ENCODE measurements at places on chromosomes 16 and 17. TPM values are rescaled to one million over a fixed set of nuclear protein-coding genes. Genes with fewer than 3 reads are reported as not detected.

GRCh38 chr16:50539822-50540710, 8.1 kb upstream of the NKD1 start:
- H3K27me3 ChIP-seq = peaks cover 61% of the 10 kb centered on the region
- no peak overlapping the region for H3K27ac ChIP-seq
- no peak overlapping the region for H3K4me3 ChIP-seq
- no peak for DNase-seq
- no peaks in the 10 kb centered on the region for H3K36me3 ChIP-seq

- H3K36me3 ChIP-seq = no peaks in the 10 kb centered on the region
- DNase-seq = no peak
- H3K4me3 ChIP-seq = no peak overlapping the region
- peaks cover 13% of the 10 kb centered on the region for H3K27me3 ChIP-seq
- no peak overlapping the region for H3K27ac ChIP-seq
- no peaks in the 10 kb centered on the region for H3K4me1 ChIP-seq
These were observed 70.5 kb upstream of the CDH5 start for GRCh38 chr16:66295761-66296546.

GRCh38 chr16:81210807-81211206, 27.7 kb upstream of the BCO1 start:
- H3K27me3 ChIP-seq = peaks cover 24% of the 10 kb centered on the region
- H3K27ac ChIP-seq = no peak overlapping the region
- DNase-seq = no peak
- H3K4me1 ChIP-seq = no peaks in the 10 kb centered on the region
- H3K36me3 ChIP-seq = no peaks in the 10 kb centered on the region

DNA sequence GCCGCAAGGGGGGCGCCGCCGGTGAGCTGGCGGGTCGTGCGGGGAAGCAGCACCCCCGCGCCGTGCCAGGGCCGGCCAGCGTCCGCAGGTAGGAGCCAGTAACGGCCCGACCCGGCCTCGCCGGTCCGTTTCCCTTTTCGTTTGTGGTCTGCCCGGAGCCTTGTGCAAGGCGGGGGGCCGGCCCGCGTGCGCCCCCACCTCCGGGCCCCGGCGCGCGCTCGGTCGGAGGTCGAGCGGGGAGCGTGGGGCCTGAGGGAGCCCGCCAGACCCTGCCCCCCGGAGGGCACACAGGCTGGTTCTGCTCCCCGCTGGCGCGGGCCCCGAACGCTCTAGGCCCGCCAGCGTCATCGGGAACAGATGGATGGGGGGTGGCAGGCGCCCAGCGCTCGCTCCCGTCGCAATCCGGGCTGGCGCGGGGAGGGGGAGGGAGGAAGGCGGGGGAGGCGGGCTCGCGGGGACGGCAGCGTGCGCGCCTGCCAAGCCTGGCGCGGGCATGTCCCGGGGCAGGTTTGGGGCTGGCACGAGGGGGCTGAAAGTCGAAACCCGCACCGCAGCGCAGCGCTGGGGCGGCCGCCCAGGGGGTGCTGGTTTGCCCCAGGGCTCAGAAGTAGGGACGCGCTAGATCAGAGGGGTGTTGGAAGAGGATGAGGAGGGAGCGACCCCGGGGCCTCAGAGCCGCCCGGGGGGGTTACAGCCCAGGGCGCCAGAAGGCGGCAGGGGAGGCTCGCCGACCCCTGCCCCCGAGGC, 1.5 kb upstream of the GSE1 start:
- H3K36me3 ChIP-seq = no peaks in the 10 kb centered on the region
- H3K4me1 ChIP-seq = peaks cover 22% of the 10 kb centered on the region
- H3K27ac ChIP-seq = peak overlapping the region; percentile 81
- no peak for DNase-seq

GRCh38 chr17:82006468-82007227, 16.0 kb downstream of the CENPX start:
- no peak overlapping the region for H3K27ac ChIP-seq
- no peak for DNase-seq
- no peaks in the 10 kb centered on the region for H3K27me3 ChIP-seq
- no peak overlapping the region for H3K4me3 ChIP-seq
- H3K4me1 ChIP-seq = peaks cover 18% of the 10 kb centered on the region
- H3K36me3 ChIP-seq = no peaks in the 10 kb centered on the region

GRCh38 chr16:17365211-17365541, 105.6 kb downstream of the XYLT1 start:
- no peak for DNase-seq
- H3K27ac ChIP-seq = peak overlapping the region; percentile 55
- no peaks in the 10 kb centered on the region for H3K36me3 ChIP-seq
- no peak overlapping the region for H3K4me3 ChIP-seq
- H3K4me1 ChIP-seq = peaks cover 78% of the 10 kb centered on the region

DNA sequence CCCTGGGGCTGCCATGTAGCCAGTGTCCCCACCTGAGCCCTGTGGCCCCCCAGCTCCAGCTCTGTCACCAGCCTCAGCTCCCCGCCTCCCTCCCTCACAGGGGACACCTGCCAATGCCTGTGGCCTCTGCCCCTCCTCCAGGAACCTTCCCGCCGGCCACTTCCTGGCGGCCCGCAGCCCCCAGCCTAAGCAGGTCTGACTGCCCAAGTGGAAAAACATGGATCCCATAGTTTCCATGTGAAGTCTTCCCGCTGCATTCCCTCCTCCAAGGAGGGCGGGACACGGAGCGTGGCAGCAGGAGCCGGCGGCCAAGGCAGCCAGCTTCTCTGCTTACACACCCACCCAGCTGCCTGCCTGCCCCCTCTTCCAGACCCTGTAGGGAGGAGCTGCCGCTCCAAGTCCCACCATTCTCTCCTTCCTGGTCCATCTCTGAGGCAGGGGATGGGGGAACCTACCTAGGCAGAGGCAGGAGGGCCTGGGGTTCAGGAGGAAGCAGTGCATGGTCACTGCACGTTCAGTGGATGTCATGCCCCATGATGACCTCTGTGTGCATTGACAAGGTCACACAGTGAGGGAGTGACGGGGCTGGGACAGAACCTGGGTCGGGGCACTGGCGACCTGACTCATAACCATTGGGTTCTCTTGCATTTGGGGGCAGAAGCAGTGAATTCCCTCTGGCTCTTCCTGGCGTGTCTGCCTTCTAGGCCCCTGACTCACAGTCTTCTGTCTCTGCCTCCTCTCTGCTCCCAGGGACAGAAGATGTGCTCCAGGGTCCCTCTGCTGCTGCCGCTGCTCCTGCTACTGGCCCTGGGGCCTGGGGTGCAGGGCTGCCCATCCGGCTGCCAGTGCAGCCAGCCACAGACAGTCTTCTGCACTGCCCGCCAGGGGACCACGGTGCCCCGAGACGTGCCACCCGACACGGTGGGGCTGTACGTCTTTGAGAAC, 8.7 kb downstream of the VASN start:
- H3K4me1 ChIP-seq = peaks cover 76% of the 10 kb centered on the region
- H3K27ac ChIP-seq = peak overlapping the region; percentile 89
- peaks cover 5% of the 10 kb centered on the region for H3K36me3 ChIP-seq
- no peaks in the 10 kb centered on the region for H3K27me3 ChIP-seq
- DNase-seq = no peak
- peak overlapping the region; percentile 28 for H3K4me3 ChIP-seq

- peaks cover 27% of the 10 kb centered on the region for H3K4me1 ChIP-seq
- DNase-seq = no peak
- peak overlapping the region; percentile 94 for H3K27ac ChIP-seq
- peaks cover 42% of the 10 kb centered on the region for H3K36me3 ChIP-seq
- no peak overlapping the region for H3K4me3 ChIP-seq
These were observed 18.2 kb downstream of the HEATR6 start for GRCh38 chr17:60060474-60060873.

- H3K4me1 ChIP-seq = peaks cover 41% of the 10 kb centered on the region
- no peaks in the 10 kb centered on the region for H3K27me3 ChIP-seq
These were observed 116.6 kb upstream of the TNRC6C start for GRCh38 chr17:77841742-77842527.

GRCh38 chr16:47028767-47029377, 55.4 kb upstream of the DNAJA2 start:
- H3K27me3 ChIP-seq = no peaks in the 10 kb centered on the region
- H3K36me3 ChIP-seq = no peaks in the 10 kb centered on the region
- no peak for DNase-seq
- H3K4me1 ChIP-seq = no peaks in the 10 kb centered on the region
- H3K4me3 ChIP-seq = no peak overlapping the region

GRCh38 chr16:23865853-23866252, 30.1 kb downstream of the PRKCB start:
- no peak overlapping the region for H3K27ac ChIP-seq
- H3K27me3 ChIP-seq = peaks cover 23% of the 10 kb centered on the region
- H3K4me1 ChIP-seq = no peaks in the 10 kb centered on the region
- DNase-seq = no peak
- no peaks in the 10 kb centered on the region for H3K36me3 ChIP-seq

DNA sequence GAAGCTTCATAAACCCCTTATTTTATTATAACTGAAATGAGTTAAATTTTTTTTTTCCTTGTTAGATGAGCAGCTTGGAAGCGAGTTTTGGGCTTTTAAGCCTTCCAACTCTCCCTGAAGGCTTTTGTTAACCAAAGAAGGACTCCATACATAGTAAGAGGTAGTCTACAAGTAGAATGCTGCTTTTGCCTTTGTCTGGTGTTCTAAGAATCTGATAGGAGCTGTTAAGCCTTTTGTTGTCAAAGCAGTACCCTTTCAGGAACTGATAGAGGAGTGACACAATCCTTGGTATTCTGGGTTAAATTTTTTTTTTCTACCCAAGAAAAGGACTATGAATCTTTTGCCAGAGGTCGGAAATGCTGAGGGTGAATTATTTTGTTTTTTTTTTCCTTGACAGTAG, 26.1 kb downstream of the MAP2K4 start:
- no peaks in the 10 kb centered on the region for H3K27me3 ChIP-seq
- no peak for DNase-seq
- no peaks in the 10 kb centered on the region for H3K36me3 ChIP-seq
- no peak overlapping the region for H3K4me3 ChIP-seq
- no peak overlapping the region for H3K27ac ChIP-seq

GRCh38 chr17:82098939-82099763, 1.1 kb upstream of the FASN start:
- H3K27ac ChIP-seq = peak overlapping the region; percentile 78
- peaks cover 1% of the 10 kb centered on the region for H3K36me3 ChIP-seq
- peak overlapping the region; percentile 70 for H3K4me3 ChIP-seq
- peaks cover 22% of the 10 kb centered on the region for H3K4me1 ChIP-seq
- no peak for DNase-seq

DNA sequence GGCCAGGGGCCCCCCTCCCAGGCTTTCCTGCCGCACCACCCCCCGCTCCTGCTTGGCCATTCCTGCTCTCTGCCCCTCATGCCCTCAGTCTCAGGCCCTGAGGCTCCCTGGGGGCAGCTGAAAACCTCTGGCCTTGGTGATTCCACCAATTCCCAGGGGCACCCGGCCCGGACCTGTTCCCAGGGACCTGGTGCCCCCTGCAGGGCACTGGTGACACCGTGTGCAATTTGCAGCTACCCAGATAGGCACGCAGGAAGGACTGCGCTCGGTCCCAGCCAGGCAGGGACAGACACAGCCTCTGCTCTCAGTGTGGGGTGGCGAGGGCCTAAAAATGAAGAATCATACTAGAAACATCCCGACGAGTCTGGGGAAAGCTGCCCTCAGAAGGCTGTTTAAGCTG, 13.4 kb downstream of the WFDC1 start:
- H3K27me3 ChIP-seq = peaks cover 51% of the 10 kb centered on the region
- H3K4me3 ChIP-seq = no peak overlapping the region
- H3K27ac ChIP-seq = no peak overlapping the region
- H3K4me1 ChIP-seq = peaks cover 1% of the 10 kb centered on the region
- H3K36me3 ChIP-seq = no peaks in the 10 kb centered on the region

GRCh38 chr16:84603140-84603816, 14.6 kb downstream of the COTL1 start:
- H3K36me3 ChIP-seq = peaks cover 3% of the 10 kb centered on the region
- peak overlapping the region; percentile 63 for H3K4me3 ChIP-seq
- no peak for DNase-seq
- peak overlapping the region; percentile 98 for H3K27ac ChIP-seq
- H3K27me3 ChIP-seq = no peaks in the 10 kb centered on the region
- H3K4me1 ChIP-seq = peaks cover 48% of the 10 kb centered on the region

Gene SLC5A11
- not detected for total RNA-seq

Gene CCL4
- not detected for total RNA-seq

Measured in chondrocyte (in vitro differentiated cells).